ENCODE measurements at places on chromosomes 4 and X. TPM values are rescaled to one million over a fixed set of nuclear protein-coding genes. Genes with fewer than 3 reads are reported as not detected.

HSD17B13 gene
- under 0.01 TPM for total RNA-seq

STOX2 gene
- total RNA-seq = 0.50 TPM

PLK4 gene
- total RNA-seq = 15.0 TPM

LRRC66 gene
- total RNA-seq = 0.17 TPM

MAGEC1 gene
- not detected for total RNA-seq

Data from bronchus fibroblast of lung (primary cell).